ENCODE measurements at places on chromosomes 7 and 10. TPM values are rescaled to one million over a fixed set of nuclear protein-coding genes. Genes with fewer than 3 reads are reported as not detected.

- no peak overlapping the region for H3K27ac ChIP-seq
- H3K4me1 ChIP-seq = no peaks in the 10 kb centered on the region
- no peak for DNase-seq
- H3K4me3 ChIP-seq = no peak overlapping the region
- no peaks in the 10 kb centered on the region for H3K36me3 ChIP-seq
- 0 out of 2 replicates have a peak, but pooled peaks cover 3% of the 10 kb centered on the region for H3K27me3 ChIP-seq
Observed at GRCh38 chr10:23694446-23694920, 255.6 kb downstream of the OTUD1 start.

DNA sequence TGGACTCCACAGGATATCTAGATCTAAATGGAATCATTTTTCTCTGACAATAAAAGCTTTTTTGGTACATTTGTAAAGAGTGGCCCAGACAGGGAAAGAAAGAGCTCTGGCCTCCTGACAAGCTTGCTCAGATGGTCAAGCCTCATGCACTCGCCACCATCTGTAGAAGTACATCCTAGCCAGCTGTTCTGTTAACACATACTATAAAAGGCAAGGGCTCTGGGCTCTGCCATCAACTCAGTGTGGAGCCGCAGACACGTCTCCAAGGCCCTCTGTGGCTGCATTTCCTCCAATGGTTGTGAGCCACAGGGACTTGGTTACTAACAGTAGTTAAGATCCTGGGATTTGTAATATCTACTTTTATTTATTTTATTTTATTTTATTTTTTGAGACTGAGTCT is 70.8 kb upstream of the KDM7A start:
- no peaks in the 10 kb centered on the region for H3K36me3 ChIP-seq
- no peaks in the 10 kb centered on the region for H3K4me1 ChIP-seq
- no peak overlapping the region for H3K27ac ChIP-seq
- H3K27me3 ChIP-seq = no peaks in the 10 kb centered on the region
- H3K4me3 ChIP-seq = no peak overlapping the region

GRCh38 chr10:6333086-6333485 is 130.4 kb downstream of the PFKFB3 start:
- H3K27me3 ChIP-seq = no peaks in the 10 kb centered on the region
- H3K4me1 ChIP-seq = no peaks in the 10 kb centered on the region
- no peaks in the 10 kb centered on the region for H3K36me3 ChIP-seq

GRCh38 chr7:150811-151221 is 41.6 kb upstream of the FAM20C start:
- peaks cover 24% of the 10 kb centered on the region for H3K4me1 ChIP-seq
- H3K36me3 ChIP-seq = no peaks in the 10 kb centered on the region
- no peak overlapping the region for H3K4me3 ChIP-seq
- H3K27ac ChIP-seq = no peak overlapping the region
- H3K27me3 ChIP-seq = no peaks in the 10 kb centered on the region
- no peak for DNase-seq

Gene CYP2E1
- total RNA-seq = 1.5 TPM

Measured in HCT116 (cell line).